Dorsolateral prefrontal cortex (tissue), 122 donors: ENCODE measurements at places on chromosomes 1 and 21.

- no peak for DNase-seq
Measured at GRCh38 chr1:11051781-11052511, 4.9 kb upstream of the MASP2 start.

GRCh38 chr21:17752171-17752570 is 67.0 kb downstream of the C21orf91 start:
- no peak for DNase-seq

- DNase-seq = no peak
Measured at GRCh38 chr1:56092684-56093570, 486.4 kb downstream of the PLPP3 start.

GRCh38 chr1:33460144-33460543 is 12.3 kb upstream of the ZSCAN20 start:
- DNase-seq = no peak

GRCh38 chr1:21640653-21641052 is 28.5 kb downstream of the RAP1GAP start:
- no peak for DNase-seq

DNA sequence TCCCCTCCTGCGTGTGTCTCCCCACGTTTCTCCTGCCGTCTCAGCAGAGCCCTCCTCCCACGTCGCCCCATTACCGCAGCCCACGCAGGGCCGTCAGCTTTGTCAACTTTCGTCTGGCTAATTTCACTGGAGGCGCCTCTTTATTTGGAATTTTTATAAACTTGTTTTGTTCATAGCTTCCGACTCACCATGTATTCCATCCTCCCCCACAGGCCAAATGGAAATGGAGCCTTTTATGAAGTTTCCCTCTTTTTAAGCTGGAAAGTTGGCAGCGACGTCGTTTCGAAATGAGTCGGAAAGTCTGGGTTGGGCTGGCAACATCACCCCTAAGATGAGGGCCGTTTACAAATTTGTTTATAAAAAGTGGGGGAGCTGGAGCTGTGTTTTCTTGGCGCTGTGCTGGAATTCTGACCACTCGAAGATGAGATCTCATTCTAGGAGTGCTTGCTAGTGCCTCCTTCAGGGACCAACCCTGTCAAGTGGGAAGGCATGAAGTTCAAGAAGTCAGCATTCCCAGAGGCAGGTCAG is 23.7 kb upstream of the SLC45A1 start:
- DNase-seq = no peak

- no peak for DNase-seq
Measured at GRCh38 chr1:230701895-230702768, 11.8 kb downstream of the AGT start.
